PC-3 (cell line): ENCODE measurements at places on chromosomes 12 and 14. TPM values are rescaled to one million over a fixed set of nuclear protein-coding genes. Genes with fewer than 3 reads are reported as not detected.
A peak's percentile ranks its signal among the peaks of the same experiment; 100 is the strongest.

The BRI3BP gene
- total RNA-seq: 31.9 and 32.9 TPM in 2 replicates

DNA sequence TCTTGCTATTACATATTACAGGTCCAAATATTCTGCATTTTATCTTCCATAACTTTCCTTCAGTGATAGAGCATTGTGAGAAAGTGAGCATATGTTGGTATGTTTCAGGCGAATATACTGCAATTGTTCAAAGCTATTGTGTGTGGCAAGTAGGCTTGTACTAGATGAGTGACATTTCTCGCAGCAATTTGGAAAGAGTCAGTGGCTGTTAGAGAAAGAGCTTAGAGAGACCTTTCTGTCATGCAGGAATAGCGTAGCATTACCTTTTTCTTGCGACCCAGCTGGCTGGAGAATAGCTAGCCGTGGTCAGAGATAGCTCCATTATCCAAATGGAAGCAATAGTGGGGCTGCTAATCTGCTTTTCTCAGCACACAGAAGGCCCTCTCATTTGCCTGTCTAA is 678.5 kb upstream of the FOXG1 start:
- DNase-seq: no peak

DNA sequence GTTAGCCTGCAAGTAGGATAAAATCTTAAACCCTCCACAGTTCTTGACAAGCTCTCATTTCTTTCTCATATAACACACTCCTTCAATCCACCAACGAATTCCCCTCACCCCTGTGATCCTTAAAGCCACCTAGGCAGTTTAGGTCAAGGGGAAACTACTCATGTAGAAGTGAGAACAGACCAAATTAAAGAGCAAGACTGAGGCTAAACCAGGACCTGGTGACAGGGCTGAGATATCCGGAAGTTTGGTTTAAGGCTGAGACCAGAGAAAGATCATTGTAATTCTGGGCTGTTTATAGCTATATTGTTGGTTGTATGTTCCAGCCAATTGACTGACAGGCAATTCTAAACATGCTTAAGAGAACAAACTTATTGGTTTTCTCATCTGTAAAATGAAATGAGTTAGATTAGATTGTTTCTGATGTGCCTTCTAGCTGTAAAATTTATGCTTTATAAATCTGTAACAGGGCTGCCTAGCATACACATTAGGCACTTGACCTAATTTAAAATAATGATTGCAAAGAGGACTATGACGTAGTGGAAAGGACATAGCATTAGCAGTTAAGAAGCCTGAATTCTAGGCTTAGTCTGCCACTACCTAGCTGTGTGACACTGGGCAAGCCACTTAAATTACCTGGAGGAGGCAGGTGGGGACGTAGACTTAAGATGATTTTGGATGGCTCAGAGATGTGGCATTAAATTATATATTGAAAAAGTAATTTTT is 53.9 kb upstream of the PTGR2 start:
- no peak for DNase-seq

The VRTN gene
- not detected in 2 replicates for total RNA-seq

The NKX2-1 gene
- not detected in 2 replicates for total RNA-seq

DNA sequence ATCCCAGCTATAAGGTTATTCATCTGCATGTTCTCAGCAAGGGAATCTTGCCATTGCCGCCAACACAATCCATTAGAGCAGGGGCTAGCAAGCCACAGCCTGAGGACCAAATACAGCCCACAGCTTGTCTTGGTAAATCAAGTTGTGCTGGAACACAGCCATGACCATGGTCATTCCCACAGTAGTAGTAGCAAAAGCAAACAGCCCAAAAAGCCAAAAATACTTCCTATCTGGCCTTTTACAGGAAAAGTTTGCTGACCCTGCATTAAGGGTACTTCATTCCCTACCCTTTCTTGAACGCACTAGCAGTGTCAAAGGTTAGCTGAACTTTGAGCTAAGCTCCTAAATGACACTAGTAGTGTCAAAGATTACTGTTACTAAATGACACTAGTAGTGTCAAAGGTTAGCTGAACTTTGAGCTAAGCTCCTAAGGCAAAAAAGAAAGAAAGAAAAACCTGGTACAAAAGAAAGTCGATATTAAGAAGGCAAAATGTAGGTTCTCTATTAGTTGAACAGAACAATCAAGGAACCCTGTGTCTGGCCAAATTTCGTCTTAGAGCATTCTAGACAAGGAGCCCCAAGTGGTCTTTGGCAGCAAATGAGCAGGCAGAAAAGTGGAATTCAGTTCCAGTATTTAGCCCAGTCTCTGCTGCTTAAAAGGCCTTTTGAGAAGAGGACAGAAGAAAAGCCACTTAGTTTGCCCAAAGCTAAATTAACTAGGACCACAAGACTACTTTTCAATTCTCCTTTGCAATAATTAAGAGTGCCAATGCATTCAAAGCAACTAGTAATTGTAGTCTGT is 67.7 kb downstream of the NT5DC3 start:
- no peak for DNase-seq

The DHRS2 gene
- total RNA-seq: 40.9 and 43.2 TPM in 2 replicates

GRCh38 chr14:91059576-91060350 is 678 bp downstream of the RPS6KA5 start:
- peak; percentile 50 for DNase-seq

The DAO gene
- not detected in 2 replicates for total RNA-seq

- no peak for DNase-seq
Observed at GRCh38 chr14:63533474-63533873, 9.7 kb downstream of the PPP2R5E start.
